ENCODE measurements at places on chromosomes 7 and 10. TPM values are rescaled to one million over a fixed set of nuclear protein-coding genes. Genes with fewer than 3 reads are reported as not detected.

Gene PON1
- under 0.01 TPM for total RNA-seq

Gene LIPK
- not detected for total RNA-seq

Gene SPDYE2
- total RNA-seq: not detected

Gene CYP2E1
- total RNA-seq: 1.6 TPM

All from articular chondrocyte of knee joint (primary cell).